Endothelial cell of umbilical vein (primary cell): ENCODE measurements at places on chromosomes 4 and X. TPM values are rescaled to one million over a fixed set of nuclear protein-coding genes. Genes with fewer than 3 reads are reported as not detected.
A peak's percentile ranks its signal among the peaks of the same experiment; 100 is the strongest.

The EXOC1L gene
- not detected in 2 replicates for total RNA-seq

- peak; percentile 15 for DNase-seq
- H3K27me3 ChIP-seq: no peaks in the 10 kb centered on the region
- H3K4me1 ChIP-seq: no peaks in the 10 kb centered on the region
- no peak overlapping the region for H3K27ac ChIP-seq
Observed at GRCh38 chrX:13899607-13900006, 82.7 kb upstream of the GPM6B start.

DNA sequence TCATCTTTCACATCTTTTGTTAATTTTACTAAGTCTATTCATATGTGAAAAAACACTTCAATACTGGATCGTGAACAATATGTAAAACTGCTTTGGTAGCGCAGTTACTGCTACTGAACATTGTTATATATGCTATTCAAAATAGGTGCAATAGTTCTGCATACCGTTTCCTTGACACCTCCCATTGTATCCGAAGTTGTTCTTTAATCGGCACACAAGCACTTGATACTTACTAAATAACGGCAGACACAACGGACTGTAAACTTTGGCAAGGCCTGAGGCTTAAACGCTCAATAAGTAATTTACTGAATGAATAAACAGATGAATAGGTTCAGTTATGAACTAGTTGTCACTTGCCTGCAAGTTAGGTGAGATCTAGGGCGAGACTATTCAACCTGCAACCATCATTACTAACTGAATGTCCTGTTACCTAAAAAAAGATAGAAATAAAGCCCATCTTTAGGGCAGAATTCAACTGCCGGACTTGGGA is 620 bp downstream of the ANAPC10 start:
- peak overlapping the region; percentile 74 for H3K27ac ChIP-seq
- H3K4me1 ChIP-seq: peaks cover 35% of the 10 kb centered on the region

DNA sequence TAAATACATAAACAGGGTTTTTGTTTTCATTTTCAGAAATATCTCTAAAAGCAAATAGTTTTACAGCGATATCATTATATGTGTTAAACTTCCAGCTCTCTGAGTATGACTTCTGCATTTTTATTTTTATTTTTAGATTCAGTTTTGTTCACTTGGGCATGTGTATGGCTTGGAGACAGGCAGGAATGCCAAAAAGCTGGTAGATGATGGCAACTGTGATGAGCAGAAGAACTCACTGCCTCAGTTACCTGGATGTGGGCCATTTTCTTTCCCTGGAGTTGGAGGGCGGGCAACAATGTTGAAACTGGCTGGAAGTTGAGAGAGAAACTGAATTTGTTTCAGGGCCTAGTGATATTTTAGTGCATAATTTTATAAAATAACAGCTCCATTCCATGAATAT is 266.4 kb downstream of the ARHGAP24 start:
- DNase-seq: no peak
- no peaks in the 10 kb centered on the region for H3K4me1 ChIP-seq
- no peaks in the 10 kb centered on the region for H3K36me3 ChIP-seq
- no peaks in the 10 kb centered on the region for H3K27me3 ChIP-seq

GRCh38 chr4:5142726-5143125 is 91.4 kb downstream of the STK32B start:
- DNase-seq: peak; percentile 53
- H3K27me3 ChIP-seq: peaks cover 3% of the 10 kb centered on the region
- no peak overlapping the region for H3K27ac ChIP-seq
- H3K36me3 ChIP-seq: no peaks in the 10 kb centered on the region
- no peak overlapping the region for H3K4me3 ChIP-seq

DNA sequence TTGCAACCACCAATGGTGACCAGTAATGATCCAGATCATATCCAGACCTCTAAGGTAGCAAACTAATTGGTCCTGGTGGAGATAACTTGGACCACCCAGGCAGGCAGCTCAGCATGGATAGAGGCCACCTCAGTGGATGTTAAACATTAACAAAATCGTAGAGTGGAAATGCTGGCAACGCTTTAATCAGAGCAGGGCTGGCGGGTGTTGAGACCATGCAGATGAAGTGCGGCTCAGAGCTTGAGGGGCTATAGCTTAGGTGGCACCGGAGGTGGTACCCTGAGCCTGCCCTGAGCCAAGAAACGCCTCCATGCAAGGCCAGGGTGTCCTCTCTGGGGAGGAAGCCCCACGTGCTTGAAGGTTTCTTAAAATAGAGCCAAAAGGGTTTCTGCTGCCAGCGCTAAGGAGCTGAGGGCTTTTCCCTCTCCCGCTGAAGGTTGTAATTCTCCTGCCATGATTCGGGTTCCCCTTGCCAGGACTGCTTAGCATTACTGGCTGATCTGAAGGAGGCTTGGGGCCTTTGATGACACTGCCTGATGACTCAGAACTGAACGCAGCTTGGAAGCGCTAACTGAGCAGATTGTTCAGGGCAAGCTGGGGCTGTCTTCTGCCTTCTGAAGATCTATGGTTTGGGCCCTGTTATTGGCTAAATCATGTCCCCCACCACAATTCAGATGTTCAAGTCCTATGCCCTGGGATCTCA is 177.8 kb upstream of the ATP6AP2 start:
- no peak for DNase-seq
- H3K27me3 ChIP-seq: no peaks in the 10 kb centered on the region
- H3K4me3 ChIP-seq: no peak overlapping the region
- no peaks in the 10 kb centered on the region for H3K4me1 ChIP-seq
- no peak overlapping the region for H3K27ac ChIP-seq
- H3K36me3 ChIP-seq: no peaks in the 10 kb centered on the region
